NCI-H510A (cell line): ENCODE measurements at places on chromosomes 5 and 9.

DNA sequence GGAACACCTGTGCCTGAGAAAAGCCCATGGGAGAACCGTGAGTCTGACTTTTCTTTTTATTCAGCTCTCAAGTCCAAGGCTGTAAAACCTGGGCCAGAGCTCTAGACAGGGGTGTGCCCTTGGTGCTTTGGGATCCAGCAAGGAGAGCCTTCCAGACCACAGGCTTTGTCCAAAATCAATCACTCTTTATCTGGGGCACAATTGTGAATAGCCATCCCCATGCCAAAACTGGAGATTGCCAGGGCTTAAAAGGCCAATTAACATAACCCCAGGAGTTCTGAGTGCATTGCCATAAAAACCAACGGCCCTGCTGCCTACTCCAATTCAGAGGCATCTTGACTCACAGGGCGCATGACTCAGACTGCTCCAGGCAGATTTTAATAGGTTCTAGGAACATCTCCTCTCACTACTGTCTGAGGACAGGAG is 391.8 kb downstream of the ARHGEF28 start:
- no peak for DNase-seq

GRCh38 chr5:132263548-132264261 is 6.2 kb downstream of the PDLIM4 start:
- DNase-seq = no peak

DNA sequence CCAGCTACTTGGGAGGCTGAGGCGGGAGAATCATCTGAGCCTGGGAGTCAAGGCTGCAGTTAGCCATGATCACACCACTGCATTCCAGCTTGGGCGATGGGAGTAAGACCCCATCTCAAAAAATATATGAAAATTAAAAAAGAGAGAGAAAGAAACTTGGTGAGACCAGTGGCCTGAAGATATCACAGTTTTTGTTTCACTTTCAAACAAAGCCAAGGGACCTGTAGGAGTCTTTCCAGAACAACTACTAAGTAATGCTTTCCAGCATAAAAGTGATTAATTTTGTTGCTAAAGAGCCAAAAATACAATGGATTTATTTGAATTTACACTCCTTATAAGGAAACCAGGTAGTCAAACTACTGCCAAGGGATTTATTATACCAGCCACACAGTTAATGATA is 23.5 kb downstream of the GKAP1 start:
- DNase-seq = no peak

DNA sequence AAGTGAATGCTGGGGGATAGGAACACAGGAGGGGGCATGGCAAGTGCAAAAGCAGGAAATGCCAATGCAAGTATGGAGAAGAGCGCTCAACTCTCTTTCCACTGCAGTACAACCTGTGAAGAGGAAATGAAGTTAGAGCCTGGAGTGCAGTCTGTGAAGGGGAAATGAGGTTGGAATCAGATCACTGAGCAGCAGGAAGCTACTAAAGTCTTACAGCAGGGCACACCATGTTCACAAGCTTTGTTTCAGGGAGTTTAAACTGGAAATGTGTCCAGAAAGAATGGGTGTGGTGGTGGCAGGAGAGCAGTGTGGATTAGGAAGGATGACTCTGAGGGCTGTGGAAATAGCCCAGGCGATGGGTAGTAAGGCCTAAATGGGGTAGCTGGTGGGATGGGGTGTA is 15.4 kb downstream of the ARHGEF37 start:
- DNase-seq = no peak

DNA sequence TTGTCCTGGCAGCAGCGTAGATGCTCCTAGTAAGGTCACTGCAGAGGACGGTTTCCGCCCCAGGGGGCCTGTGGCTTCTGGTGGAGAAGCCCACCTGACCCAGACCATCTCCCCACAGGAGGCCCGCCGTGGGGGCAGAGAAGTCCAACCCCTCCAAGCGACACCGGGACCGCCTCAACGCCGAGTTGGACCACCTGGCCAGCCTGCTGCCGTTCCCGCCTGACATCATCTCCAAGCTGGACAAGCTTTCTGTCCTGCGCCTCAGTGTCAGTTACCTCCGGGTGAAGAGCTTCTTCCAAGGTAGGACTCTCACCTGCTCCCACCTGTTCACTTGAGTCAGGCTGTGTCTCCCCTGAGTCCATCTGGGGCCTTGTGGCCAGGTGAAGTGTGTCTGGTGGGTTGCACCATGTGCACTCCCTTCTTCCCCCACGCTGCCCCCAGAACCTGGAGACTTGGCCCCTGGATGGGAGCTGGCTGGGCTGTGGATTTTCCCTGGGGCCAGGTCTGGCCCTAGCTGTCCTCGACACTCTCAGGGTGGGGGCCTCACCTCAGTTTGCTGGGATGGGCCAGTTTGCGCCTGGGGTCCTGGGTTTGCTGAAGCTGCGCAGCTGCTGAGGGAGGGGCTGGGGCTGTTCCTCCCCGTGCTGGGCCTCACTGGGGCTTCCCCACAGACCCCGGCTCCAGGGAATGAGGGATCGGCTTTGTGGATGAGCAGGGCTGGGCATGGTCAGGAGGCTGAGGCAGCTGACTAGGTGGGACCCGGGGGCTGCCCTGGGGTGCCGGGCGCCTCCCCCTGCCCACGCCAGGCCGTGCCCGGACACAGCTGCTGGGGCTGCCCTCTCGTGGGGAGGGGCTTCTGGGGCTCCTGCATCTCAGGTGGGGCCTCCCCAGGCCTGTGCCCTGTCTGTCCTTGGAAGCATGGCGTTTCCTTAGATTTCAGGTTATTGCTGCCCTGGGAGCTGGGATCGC is 32.4 kb downstream of the AHRR start:
- DNase-seq = no peak

DNA sequence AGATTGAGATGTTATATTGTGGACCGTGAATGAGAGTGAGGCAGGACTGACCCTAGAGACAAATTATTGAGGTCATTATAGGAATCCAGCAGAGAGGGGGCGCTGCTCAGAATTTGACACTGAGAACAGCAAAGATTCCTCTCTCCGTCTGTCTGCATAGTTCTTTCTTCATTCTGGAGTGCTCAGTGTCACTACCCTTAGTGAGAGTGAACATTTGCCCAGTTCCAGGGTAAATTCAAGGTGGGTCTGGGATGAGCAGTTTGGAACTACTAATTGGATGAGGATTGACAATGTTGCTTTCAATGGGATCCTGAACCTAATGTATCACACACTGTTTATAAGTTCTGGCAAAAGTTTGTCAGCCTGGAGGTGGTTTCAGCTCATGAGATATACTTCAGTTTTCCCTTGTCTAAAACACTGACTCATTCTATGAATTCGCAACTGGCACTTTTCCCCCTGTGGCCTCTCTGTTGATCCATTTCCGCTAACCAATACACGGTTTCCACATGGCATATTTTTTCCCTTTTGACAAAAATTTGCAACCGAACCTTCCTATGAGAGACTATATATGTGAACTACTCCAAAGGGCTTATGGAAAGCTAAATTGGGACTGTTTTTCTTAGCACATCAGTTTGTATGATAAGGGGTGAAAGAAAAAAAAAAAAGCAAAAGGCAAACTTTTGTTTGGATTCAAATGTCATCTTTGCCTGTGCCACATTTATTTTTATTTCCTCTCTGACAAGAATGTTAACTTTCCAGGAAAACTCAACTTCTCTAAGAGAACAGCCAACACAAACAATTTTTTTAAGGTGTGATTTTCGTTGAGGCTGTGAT is 1240.7 kb upstream of the WWC1 start:
- no peak for DNase-seq

DNA sequence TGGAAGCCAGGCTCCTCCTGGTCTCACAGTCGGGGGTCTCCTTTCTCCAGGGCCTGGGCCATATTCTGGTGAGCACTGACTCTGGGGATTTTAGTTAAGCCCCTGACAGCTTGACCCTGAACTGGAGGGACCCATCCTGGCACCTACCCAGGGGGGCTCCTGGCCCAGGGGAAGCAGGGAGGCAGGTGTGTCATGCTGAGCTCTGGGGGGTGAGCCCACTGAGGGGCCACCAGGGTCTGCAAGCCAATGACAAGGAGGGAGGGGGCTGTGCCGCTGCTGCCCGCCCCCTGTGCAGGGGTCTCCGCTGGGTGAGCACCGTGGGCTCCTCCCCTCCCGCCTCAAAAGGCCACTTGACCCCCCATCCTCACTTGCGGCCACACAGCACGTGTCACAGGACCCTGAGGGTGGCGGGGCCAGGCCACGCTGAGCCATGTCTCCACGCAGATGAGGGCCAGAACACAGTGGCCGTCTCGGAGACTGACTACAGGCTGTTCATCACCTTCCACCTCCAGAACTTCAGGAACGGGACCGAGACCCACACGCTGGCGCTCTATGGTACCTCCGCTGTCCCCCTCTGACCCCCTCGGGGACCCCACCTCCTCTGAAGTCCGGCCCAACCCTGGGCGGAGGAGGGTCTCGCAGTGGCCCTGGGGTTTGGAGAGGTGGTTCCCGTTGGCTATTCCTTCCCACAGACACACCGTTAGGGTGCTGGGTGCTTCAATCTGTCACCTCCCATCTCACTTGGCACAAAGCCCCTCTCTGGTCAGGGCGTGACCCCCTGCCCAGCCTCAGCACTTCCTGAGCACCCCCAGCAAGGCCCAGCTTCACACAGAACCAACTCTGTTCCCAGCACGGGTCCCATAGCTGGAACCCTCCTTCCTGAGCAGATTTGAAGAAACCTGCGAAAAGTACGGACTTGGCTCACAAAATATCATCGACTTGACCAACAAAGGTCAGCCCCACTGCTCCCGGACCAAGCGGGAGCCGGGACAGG is 2.0 kb downstream of the LCN9 start:
- no peak for DNase-seq

GRCh38 chr9:91978740-91979414 is 28.8 kb upstream of the ROR2 start:
- DNase-seq = no peak

DNA sequence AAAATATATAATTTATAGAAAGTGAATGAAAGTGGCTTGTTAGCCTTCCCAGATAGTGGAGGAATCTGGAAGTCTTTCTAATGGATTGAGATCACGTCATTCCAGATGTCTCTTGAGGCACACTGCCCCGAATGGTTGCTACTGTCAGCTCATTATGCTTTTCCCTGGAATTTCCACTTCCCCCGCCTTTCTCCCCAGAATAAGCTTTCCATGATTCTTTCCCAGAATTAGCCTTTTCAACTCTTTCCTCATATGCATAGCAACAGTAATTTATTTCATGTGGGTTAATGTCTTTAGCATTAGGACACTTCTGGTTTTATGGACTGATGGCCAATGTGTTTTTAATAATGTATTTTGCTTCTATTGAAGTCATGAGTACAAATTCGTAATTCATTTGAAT is 81.5 kb downstream of the PALM2AKAP2 start:
- no peak for DNase-seq

GRCh38 chr9:79744521-79744920 is 172.8 kb downstream of the TLE4 start:
- DNase-seq = no peak

GRCh38 chr5:499233-500209 is 24.7 kb downstream of the SLC9A3 start:
- DNase-seq = no peak

DNA sequence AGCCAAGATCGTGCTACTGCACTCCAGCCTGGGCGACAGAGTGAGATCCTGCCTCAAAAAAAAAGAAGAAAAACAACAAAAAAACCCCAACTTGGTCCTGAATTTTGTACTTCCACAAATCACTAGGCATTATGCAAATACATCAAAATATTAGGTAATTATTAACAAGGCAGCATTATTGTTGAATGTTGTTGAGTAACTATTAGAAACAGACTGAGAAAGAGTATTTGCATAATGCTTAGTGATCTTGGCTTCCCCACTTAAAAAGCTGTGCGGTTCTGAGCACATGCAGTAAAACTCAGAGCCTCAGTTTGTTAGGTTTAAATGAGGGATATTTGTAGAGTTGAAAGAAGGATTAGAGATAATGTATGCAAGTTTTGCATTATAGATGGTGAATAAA is 64.2 kb downstream of the SCAMP1 start:
- DNase-seq = no peak

DNA sequence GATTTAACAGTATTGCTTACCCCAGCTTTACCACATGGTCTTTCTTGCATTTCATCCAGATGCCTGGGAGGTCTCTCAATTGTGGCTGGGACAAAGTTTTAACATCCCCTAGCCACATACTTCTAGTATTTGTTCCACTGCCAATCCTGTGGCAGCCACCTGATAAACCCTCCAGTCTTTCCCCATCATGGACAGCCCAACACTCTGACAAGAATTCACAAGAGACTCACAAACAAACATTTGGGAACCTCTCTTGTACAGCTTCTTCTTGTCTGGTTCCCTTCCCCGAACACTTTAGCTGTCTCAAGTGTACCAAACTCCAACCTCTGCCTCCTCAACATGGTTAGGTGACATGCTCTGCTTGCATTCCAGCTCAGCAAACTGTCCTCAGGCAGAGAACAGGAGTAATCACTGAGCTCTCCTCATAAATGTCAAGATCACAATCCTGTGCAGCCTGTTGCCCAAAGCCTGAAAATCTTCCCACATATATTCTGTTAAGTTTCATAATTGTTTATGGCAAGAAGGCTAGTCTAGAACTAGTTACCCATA is 59.7 kb downstream of the STRBP start:
- no peak for DNase-seq

DNA sequence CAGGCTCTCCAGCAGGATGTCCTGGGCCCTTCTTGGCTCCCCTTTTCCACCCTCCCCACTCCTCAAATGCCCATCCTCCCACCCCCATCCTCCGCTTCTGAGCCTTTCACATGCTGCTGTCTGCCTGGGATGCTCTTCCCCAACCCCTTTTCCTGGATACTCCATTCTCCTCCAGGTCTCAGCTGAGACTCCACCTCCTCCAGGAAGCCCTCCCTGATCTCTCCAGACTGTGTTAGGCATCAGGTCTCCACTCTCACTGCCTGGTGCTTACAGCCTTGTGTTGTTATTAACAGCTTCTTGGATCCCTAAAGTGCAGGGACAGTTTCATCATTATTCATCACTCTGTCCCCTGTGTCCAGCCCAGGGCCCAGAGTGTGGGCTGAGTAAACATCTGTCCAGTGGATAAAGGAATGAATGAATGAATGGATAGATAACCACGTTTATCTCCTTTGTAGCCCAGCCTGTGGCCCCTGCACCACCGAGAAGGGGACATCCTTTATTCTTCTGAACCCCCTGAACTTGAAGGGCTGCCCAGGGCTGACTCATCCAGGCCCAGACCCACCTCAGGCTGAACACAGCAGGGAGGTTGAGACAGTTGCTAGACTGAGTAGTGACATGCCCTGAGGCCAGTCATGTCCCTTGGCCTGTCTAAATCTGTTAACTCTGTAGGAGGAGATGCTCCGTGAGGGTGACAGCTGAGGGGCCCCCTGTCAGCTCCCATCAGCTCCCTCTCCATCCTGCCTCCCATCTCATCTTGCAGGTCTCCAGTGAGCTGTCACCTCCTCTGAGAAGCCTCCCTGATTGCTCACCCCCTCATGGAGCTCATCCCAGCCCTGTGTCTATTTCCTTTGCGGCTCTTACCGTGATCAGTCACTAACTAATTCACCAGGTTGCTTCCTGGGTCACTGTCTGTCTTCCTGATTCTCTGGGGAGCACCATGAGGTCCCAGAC is 14.6 kb upstream of the LAMC3 start:
- no peak for DNase-seq
